ENCODE measurements at places on chromosomes 1 and 21. TPM values are rescaled to one million over a fixed set of nuclear protein-coding genes. Genes with fewer than 3 reads are reported as not detected.

Gene RASAL2
- total RNA-seq: 17.8 TPM

Gene LCA5L
- 1.6 TPM for total RNA-seq

Gene TNNI3K
- total RNA-seq: not detected

Gene CD1E
- not detected for total RNA-seq

Gene HEYL
- total RNA-seq: 3.2 TPM

Gene KCNK2
- 0.12 TPM for total RNA-seq

Gene S100A7A
- not detected for total RNA-seq

Gene KIF17
- 1.1 TPM for total RNA-seq

Gene TMCO2
- total RNA-seq: not detected

Gene RGSL1
- total RNA-seq: not detected

Gene KRTAP12-2
- total RNA-seq: not detected

Gene FCGR3A
- not detected for total RNA-seq

Gene OR6K3
- total RNA-seq: not detected

Gene PTAFR
- total RNA-seq: 0.21 TPM

Gene OPTC
- not detected for total RNA-seq

Gene GJB5
- total RNA-seq: 0.10 TPM

Gene LSS
- 13.7 TPM for total RNA-seq

Gene PDZK1IP1
- 5.6 TPM for total RNA-seq

Gene PALMD
- 0.32 TPM for total RNA-seq

Gene TCP10L
- 0.92 TPM for total RNA-seq

Gene KLF17
- 0.34 TPM for total RNA-seq

Gene CELA2B
- total RNA-seq: 0.29 TPM

Gene RGS4
- not detected for total RNA-seq

Gene KDM1A
- 87.4 TPM for total RNA-seq

Gene EPHA8
- total RNA-seq: 0.04 TPM

Gene DSCAM
- not detected for total RNA-seq

Gene SAMD13
- total RNA-seq: 0.65 TPM

Gene TMEM269
- total RNA-seq: 0.08 TPM

Gene PPIAL4G
- not detected for total RNA-seq

Gene APCS
- total RNA-seq: not detected

Gene AKT3
- 22.4 TPM for total RNA-seq

Gene SLC66A1
- total RNA-seq: 23.2 TPM

Gene YBEY
- 27.2 TPM for total RNA-seq

Gene GATAD2B
- 6.9 TPM for total RNA-seq

Gene HOOK1
- 0.37 TPM for total RNA-seq

Gene GPR37L1
- 0.19 TPM for total RNA-seq

Gene NTRK1
- total RNA-seq: 0.12 TPM

Gene SNAP47
- total RNA-seq: 29.0 TPM

Gene RGS5
- total RNA-seq: 0.66 TPM

Gene TTC39A
- 0.98 TPM for total RNA-seq

Gene SRGAP2
- 27.2 TPM for total RNA-seq

Gene CSMD2
- total RNA-seq: not detected
